ENCODE measurements at places on chromosomes 5 and 9.

GRCh38 chr5:79806741-79807140, 117.1 kb downstream of the CMYA5 start:
- DNase-seq = no peak

DNA sequence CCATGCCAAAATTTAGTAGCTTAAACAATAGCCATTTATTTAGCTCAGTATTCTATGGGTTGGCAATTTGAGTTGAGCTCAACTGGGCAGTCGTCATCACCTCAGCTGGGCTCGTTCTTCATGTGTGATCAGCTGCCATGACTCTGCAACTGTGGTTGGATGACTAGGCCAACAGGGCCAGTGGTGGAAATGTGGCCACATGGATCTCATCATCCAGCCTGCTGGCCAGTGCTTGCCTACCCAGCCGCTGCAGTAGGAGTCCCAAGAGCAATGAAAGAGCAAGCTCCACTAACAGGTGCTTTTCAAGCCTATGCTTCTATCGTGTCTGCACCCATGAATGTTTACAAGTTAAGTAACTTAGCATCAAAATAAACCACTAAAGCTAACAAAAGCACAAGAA, 158.0 kb downstream of the ATPSCKMT start:
- no peak for DNase-seq

DNA sequence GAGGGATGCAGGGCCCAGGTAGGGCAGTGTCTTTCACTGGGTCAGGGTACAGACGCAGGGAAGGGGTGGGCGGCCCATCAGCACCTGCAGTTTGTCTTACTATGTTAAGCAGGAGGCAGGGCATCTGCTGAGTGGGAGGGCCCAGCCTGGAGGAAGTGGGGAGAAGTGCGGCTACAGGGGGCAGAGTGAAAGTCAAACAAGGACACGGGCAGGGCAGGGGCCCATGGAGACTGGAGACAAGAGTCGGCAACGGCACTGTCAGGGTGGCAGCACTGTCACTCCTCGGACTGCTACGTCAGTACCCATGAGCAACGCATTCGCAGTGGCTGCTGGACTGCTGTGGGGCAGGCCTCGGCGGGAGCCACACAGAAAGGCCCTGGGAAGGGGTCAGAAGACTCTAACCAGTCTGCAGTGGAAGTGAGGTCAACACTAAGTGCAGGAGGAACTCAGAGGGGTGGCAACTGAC, 19.7 kb downstream of the CAMSAP1 start:
- DNase-seq = no peak

DNA sequence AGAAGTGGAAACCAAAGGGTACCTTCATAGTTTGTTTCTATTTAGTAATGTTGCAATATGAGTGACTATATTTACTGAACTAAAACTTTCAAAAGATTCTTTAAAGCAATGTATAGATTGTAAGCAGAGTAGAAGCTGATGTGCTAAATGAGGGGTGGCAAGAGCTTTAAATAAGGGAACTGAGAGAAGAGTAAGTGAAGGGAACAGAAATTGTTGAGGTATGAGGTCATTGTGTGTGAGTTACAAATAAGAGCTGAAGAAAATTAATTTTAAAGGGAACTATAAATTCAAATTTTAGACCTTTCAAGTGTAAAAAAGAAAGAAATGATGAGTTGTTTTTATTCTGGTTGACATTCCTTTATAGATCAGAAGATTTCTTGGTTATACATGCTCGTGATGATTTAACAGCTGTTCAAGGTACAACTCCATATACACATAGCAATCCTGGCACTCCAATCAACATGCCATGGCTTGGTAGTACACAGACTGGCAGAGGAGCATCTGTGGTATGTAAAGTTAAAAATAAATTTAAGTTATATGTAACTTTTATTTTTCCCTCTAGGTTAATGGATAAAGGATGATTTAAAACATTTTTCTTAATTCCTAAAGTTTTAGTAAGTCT, 135.1 kb upstream of the TNFAIP8 start:
- DNase-seq = no peak

- DNase-seq = no peak
Measured at GRCh38 chr5:89246864-89247263, 363.9 kb upstream of the MEF2C start.
